ENCODE measurements at places on chromosomes 13 and 19.

DNA sequence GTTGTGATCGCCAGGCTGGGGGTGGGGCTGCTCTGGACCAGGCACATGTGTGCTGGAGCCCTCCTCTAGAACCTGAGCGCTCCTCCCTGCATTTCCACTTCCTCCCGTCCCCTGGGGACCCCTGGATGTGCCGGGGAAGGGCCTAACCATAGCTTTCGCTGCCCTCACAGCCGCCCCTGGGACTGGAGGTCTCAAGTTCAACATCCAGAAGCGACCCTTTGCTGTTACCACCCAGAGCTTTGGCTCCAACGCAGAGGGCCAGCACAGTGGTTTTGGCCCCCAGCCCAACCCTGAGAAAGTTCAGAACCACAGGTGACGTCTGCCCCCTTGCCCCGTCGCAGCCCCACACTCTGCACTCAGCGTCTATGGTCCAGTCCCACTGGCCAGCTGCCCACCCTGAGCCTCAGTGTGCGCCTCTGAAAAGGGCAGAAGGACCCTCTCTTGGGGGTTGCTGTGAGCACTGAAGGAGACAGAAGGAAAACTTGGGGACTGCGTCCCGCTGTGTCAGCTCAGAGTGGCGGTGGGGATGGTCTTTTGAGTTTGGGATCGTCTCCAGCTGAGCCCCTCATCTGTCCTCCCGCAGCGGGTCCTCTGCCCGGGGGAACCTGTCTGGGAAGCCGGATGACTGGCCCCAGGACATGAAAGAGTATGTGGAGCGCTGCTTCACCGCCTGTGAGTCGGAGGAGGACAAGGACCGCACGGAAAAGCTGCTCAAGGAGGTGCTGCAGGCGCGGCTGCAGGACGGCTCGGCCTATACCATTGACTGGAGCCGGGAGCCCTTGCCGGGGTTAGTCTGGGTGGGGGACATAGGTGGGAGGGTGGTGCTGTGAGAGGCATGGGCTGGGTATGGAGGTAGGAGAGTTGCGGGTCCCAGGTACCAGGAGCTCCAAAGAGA is 6.0 kb downstream of the LENG8 start:
- DNase-seq: no peak

DNA sequence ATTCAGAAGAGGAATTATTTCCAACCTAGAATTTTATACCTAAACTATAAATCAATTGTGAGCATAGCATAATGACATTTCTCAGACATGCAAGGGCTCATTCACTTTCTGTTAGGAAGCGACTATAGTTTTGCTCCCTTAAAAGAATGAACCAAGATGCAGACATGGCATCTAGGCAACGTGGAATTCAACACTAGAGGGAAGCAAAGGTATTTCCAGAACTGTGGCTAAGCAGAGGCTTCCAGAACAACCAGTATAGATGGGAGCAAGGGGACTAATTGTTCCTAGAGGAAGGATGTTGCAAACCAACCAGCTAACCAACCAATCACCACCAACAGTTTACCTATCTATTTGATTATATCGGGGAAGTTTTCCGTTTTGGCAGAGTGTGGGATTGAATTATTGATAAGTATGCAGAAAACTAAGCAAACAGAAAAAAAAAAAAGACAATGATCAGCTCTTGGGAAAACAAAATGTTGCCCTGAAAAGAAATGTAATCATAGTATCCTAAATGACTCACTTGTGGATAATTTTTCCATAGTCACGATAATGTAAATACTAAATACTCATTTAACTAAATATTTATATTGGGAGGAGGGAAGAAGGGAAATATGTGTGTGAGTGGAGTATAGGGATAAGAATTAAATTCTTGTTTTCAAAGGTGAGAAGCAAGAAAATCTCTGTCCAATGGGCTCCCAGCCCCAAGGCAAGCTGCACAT is 21.1 kb downstream of the ARL11 start:
- DNase-seq: no peak

GRCh38 chr13:114097212-114097892 is 35.1 kb downstream of the RASA3 start:
- no peak for DNase-seq

GRCh38 chr19:18392417-18392816 is 5.0 kb downstream of the LRRC25 start:
- no peak for DNase-seq

- DNase-seq: no peak
Measured at GRCh38 chr19:38006361-38007045, 99.5 kb downstream of the SIPA1L3 start.

All from GM12865 (cell line).